ENCODE measurements at places on chromosomes 11 and 22.

GRCh38 chr11:65545853-65546216, 12.3 kb downstream of the LTBP3 start:
- no peak for DNase-seq

- no peak for DNase-seq
Measured at GRCh38 chr11:102564110-102564509, 33.6 kb upstream of the MMP7 start.

DNA sequence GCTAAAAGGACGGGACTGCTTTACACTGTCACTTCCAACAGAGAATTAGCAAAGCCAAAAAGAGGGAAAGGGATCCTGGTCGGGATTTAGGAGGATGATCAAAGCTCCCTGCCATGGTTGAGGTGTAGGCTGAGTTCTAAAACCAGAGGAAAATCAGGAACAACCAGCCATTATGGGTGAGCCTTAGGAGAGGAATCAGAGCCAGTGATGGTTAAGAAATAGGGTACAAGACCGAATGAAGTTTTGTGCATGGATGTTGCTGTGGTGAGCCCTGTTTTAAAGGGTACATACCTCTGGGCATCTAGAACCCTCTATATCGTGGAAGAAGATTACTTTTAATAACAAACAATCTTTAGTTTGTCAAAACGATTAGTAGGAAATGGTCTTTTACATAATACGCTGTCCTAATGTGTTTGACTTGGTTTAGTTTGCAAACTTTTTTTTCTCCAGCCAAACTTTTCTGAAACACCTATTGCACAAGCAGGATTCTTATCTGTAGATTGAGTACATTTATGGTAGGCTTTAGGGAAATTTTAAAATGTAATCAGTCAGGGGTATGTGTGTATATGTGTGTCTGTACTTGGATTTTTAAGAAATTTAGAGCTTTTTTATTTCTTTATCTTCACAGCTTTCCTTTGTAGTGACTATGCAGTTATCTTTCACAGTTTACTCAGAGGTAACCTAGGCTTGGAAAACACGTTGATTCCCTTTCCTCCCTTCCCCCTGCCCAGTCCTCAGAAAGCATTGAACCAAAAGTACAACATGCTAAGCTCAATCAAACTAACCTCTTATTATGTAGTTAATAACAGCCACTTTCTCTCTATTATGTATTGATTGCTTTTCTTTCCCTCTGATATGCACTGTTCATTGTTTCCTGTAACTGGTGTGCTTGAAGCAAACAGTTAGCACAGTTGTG, 26.8 kb downstream of the TRIM44 start:
- DNase-seq: no peak

DNA sequence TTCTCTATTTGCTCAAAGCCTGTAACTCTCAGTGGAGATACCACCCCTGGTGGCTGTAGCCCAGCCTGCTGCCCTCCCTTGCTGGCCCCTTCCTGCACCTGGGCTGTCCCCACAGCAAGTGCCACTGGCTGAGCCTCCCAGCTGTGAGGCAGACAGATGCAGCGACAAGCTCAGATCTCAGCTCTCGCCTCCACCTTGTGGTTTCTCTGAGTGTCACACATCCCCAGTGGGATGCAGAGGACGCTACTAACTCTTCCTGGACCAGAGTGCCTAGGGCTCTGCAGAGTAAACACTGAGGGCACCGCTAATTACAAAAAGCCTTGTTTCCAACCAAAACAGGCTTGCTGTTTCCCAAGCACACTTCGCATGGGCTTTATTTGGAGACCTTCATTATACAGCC, 8.9 kb downstream of the YPEL1 start:
- DNase-seq: peak; percentile 71

GRCh38 chr11:17506942-17507341, 30.3 kb upstream of the ABCC8 start:
- DNase-seq: no peak

DNA sequence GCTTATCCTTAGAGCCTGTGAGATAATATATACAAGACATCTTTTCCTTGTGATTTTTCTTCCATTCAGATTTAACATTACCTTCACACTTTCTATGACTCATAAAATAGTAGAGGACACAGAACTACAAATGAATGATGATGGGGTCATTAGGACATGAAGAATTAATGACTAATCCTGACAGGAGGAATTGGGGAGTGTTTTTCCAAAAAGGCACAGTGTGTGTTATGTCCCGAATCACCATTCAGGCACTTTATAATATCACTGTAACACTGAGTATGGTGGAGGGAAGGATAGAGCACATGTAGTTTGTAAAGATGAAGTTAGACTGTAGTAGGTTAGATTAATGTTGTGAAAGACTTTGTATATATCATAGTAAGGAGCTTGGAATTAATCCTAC, 391.3 kb downstream of the JRKL start:
- no peak for DNase-seq

GRCh38 chr11:42003801-42004200, 544.3 kb upstream of the LRRC4C start:
- no peak for DNase-seq

- peak; percentile 15 for DNase-seq
Measured at GRCh38 chr11:1884303-1884700, 7.4 kb downstream of the PRR33 start.

DNA sequence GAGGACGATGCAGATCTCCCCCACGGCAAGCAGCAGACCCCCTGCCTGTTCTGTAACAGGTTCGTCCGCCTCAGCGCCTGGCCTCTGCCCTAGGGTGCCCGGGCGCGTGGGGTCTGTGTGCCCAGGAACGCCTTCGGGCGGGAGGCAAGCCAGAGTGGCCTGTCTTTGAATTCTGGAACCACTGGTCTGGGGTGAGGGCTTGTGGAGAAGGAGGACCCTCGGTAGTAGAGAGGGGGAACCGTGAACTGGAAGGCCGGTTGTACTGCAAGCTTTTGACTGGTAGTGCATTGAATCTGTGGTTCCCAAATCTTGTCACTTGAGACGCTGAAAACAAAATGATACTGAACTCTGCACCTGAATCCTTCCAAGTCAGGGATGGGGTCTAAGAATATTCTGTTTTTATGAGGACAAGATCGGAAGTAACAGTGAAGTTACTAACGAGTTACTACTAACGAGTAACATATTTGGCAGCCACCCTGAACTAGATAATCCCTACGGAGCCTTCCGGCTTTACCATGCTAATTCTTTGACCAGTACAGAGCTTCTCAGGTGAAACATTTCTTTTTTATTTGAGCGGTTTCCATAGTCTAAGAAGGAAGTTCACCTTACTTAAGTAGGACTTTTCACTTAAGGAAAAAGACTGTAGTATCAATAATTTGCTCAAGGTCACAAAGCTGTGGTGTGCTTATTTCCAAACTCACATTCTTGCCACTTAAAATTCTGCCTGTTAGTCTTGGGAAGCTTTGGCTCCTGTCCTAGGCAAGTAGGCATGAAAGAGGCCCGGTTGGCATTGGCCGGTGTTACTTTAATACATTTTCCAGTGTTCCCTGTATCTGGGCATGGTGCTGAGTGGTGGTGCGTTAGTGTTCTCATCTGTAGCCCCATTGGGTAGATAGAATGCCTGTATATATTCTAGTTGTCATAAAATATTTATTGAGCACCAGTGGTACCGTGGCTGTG, 860 bp downstream of the PRMT3 start:
- DNase-seq: no peak

- no peak for DNase-seq
Measured at GRCh38 chr11:20479513-20479912, 92.0 kb downstream of the PRMT3 start.

- DNase-seq: no peak
Measured at GRCh38 chr11:18005376-18006129, 7.3 kb downstream of the SERGEF start.

- no peak for DNase-seq
Measured at GRCh38 chr11:12667646-12668045, 6.6 kb upstream of the TEAD1 start.

DNA sequence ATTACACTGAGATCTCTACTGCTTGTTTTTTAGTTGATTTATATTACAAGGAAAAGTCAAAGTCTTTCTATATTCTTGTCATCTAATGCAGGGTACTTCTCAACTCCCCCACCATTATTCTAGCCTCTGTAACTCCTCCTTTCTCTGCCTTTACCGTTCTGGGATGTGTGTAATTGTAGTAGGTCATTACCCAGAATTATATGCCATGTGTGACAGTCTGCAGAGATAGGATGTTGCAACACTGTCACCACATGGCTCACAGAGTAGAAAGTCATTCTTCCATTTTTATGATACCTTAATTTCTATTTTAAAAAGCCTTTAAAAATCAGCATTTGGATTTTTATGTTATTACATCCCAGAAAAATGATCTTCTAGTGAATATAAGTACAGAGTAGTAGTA, 32.7 kb downstream of the ZNF143 start:
- no peak for DNase-seq

DNA sequence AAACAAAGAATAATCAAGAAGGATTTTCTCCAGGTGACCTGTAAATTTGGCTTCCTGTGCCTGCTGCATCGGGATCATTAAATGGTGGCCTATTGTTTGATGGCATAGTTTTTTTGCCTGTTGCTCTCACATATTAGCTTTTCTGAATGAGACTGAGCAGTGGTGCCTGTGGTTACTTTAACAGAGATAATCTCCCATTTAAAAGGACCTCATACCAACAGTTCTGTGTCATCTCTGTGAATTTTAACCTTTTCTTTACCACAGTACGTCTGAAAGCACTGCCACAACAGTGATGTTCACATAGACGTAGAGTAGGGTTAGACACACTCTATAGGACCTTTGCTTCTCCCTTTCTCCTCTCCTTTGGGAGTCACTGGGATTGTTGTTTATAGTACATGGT, 22.9 kb upstream of the RCE1 start:
- DNase-seq: no peak

DNA sequence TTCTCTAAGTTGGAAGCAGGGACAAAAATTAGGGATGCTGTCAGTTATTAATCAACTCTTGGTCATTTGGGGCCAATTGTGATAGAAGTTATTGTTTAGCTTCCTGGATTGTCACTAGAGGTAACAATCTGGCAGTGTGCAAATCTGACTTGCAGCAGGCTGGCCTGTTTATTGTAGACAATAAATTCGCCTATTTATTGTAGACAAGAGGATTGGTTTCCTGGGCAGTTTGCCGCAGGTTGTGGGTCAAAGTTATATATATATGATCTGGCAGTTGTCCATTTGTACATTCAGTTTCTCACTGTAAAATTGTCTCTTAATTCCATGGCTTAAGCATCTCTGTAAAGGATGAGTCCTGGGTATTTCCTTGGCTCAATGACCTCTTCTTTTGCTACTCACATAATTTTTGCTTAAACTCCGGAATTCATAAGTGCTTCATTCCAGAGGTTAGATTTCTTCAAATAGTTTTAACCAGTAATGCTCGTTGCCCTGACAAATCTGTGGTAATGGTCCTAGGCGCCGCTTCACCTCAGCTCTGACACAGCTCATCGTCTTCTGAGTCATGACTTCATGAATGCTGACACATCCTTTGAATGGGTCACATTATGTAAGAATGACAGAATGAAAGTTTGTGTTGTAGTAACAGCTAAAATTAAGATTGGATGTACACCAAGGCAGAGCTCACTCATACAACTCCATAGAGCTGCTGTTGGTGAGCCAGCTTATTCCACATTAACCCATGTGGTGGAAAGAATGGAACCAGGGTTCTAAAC, 7.8 kb upstream of the MMP3 start:
- no peak for DNase-seq

GRCh38 chr22:36569999-36570398, 41.0 kb upstream of the EIF3D start:
- DNase-seq: no peak

- no peak for DNase-seq
Measured at GRCh38 chr11:70352100-70352499, 46.2 kb upstream of the CTTN start.

DNA sequence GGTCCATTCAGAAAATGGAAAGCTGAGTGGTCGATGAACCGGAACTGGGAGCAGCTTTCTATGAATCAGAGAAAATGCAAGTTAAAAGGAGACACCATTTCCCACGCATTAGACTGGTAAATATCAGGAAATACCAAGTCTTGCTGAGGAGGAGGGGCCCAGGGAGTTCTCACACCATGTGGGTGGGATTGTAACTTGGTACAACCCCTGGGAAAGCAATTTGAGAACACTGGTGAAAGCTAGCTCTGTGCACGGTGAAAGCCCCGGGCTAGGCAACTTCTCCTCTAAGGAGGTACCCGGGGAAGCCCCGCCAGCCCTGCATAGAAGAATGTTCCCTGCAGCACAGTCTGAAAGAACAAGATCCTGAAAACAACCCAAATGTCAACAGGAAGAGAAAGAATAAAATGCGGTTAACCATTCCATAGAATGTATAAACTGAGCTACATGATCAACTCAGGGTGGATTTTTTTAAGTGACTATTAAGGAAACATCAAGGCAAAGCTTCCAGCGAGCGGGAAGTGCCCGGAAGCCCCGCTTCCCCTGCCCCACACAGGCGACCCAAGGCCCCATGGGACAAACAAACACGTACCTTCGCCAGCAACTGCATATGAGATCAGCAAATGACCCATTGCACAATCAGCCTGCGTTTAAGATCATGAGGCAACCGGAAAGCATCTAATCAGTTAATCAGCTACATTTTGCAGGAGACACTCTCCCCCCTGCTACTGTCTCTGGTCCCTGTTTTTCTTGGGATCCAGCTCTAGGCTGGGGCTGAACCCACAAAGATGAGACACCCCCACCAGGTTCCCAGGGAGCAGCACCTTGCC, 11.3 kb downstream of the SHANK2 start:
- no peak for DNase-seq

- DNase-seq: peak; percentile 49
Measured at GRCh38 chr22:37243402-37244113, 511 bp downstream of the RAC2 start.

DNA sequence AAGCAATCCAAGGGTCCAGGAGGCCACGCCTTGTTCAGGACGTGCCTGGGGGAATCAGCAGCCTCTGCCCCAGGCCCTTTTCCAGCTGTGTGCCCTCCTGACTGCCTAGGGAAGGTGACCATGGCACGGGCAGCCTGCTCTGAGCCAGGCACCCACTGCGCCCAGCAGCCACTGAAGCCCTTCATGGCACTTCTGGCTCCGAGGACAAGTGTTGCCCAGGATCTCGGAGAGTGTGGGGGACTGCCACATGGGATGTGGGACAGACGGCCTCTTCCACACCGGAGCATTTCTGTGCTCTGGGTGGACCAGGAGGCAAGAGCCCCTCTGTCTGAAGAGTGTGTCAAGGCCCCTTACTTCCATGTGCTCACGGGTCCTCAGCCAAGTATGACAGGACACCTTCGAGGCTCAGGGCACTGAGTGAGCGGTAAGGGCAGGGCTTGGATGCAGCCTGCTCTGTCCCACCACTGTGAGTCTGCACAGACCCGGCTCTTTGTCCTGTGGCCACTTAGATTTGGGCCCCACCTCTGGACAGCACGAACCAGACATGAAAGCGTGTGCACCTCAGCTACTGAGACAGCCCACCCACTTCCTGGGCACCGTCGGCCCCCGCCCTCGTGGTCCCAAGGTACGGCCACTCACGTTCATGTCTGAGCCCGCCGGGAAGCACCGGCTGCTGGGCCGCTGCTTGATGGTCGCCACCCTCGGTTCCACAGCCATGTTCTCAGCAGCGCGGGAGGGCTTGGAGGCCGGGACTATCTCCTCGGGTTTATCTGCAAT, 93.6 kb downstream of the CTTN start:
- no peak for DNase-seq

DNA sequence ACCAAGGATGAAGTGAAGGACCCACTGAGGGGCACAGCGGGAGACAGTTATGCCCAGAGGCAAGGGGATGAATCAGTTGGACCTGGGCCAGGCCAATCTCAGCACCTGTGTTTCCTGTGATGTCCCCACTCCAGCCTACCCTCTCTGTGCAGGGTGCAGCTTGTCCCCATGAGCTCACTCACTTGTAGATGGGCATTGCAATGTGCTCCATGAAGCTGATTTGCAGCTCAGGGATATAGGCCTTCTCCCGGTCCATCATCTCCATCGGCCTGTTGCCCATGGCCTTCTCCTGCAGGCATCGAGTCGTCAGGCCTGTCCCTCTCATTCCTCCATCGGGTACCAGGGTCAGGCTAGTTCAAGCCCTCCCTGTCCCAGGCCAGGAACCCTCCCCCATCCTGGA, 96.2 kb downstream of the PDE2A start:
- no peak for DNase-seq
